ENCODE measurements at places on chromosomes 1 and 21.
A peak's percentile ranks its signal among the peaks of the same experiment; 100 is the strongest.

- no peak for DNase-seq
These were observed 5.3 kb downstream of the C1orf116 start for GRCh38 chr1:207027206-207027777.

DNA sequence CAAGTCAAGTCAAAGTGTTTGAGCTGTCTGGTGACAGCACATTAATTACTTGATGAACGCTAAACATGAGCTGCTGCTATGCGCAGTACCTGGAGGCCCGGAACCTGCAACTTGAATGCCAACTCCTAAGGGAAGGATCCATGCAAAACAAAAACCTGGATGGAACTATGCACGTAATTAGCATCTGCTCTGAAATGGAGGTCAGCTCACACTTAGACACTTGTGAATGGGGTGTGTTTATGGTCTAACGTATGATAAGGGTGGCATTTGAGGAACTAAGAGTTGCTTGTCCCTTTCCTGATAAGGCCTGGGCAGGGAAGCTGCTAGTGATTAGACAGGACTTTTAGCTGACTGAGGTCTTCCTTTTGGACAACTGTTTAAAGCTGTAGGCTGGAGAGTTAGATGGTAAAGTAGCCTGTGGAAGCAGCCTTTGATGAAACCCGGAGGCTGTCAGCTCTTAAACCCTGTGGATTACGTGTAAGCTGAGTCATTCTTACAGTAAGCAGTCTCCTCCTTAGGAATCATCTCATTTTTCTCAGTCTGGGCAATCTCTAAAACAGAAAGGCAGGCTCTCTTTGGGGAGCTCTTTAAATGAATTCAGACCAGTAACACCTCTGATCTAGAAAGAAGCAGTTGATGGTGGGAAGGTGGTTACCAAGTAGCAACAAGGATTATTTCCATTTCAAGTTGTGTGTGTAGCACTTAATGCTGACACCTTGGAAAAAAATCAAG, 6.8 kb downstream of the TENT5C start:
- no peak for DNase-seq

- no peak for DNase-seq
These were observed 3.9 kb upstream of the ZSCAN20 start for GRCh38 chr1:33468531-33468930.

DNA sequence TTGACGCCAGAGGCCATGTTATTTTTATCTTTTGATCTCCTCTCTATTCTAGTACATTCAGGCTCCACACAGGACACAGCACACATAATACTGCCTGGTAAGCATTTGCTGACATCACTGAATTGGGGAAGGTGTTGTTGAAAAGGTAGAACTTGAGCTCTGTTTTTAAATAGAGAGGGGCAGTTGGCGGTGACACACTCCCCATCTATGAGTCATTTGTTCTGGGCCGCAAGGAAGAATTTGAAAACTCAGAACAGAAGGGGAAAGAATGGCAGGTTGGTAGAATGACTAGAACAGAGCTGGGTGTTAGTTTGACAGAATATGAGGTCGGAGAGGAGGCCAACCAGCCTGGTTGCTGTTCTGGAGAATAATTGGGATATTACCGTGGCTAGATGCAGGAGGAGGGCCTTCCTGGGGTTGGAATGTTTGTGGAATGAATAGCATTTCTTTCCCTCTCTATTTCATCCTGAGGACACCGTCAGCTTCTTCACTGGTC, 52.1 kb upstream of the ERRFI1 start:
- no peak for DNase-seq

DNA sequence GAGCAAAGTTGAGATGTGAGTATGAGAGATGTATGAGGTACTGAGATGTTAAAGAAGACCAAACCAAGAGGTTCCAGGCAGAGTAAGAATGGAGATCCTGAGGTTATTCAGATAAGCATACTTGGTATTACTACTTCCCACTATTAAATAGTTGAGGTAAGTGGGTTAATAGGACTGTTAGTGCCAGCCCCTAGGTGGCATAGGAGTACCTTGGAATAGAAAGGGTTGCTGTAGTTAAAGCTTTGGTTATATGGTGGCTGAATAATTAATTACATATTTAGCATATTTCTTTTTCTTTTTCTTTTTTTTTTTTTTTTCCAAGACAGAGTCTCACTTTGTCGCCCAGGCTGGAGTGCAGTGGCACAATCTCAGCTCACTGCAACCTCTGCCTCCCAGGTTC, 397.9 kb upstream of the TMPRSS15 start:
- no peak for DNase-seq

DNA sequence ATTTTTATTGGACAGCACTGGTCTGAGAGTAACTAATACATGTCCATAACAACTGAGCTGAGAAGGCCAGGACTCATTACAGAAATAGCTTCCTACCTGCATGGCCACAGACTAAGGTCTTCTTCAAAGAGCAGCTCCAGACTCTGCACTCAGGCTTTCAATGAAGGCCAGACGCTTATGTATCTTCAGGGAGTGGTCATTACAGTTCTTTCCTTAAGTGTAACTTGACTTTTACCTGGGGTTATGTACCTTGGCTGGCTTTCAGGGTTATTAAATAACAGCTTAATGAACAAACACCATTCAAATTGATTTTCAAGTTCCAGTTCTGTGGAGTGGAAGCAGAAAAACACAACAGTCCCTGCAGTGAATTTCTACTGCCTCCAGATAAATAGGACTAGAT, 23.8 kb upstream of the SLC22A15 start:
- no peak for DNase-seq

- no peak for DNase-seq
These were observed at the start of gene RAB13 for GRCh38 chr1:153985941-153986761. TSS of gene RAB13 (minus strand) at chr1:153986339. CDS start at chr1:153986236, 103 bp downstream.

GRCh38 chr21:14918527-14918926, 146.3 kb downstream of the NRIP1 start:
- DNase-seq: no peak

DNA sequence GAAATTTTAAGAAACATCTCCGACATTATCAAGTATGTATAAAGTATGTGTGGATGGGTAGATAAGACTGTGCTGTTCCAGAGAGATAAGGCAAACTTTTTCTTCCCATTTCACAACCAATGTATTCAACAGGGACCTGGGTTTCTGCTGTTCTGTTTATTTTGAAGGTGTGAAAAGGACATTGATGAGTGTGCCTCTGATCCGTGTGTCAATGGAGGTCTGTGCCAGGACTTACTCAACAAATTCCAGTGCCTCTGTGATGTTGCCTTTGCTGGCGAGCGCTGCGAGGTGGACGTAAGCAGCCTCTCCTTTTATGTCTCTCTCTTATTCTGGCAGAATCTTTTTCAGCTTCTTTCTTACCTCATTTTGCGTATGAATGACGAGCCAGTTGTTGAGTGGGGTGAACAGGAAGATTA, 174.0 kb downstream of the CRB1 start:
- DNase-seq: no peak

- no peak for DNase-seq
These were observed 15.0 kb downstream of the CAMSAP2 start for GRCh38 chr1:200753650-200754198.

DNA sequence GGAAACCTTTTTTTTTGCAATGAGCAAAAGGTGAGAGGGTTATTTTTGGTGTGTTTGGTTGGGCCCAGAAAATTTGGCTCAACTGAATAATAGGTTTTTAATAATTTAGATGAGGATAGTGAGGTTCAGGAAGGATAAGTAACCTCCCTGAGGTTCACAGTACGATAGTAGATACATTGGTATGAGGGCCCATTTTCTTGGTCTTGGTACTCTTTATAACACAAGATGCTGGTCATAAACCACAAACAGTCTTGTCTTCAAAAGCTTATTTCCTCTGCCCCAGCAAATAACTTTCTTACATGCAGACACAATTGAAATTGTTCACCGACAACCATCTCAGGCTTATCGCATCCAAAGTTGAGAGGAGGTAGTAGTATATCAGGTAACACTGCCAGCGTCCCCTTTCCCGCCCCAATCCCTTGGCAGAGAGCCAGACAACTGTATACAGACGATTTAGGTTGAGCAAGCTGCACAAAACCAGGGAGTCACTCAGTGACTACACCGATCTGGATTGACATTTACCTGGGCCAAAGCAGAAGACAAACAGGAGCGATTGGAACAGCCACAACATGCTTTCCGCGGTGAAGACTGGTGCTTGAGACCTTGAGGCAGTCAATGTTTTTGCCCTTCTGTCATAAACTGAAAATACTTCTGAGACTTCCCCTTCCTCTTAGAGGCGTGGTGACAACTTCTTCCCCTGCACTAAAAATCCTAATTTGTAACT, at the start of gene SLAMF6:
TSS of gene SLAMF6 (minus strand) at position 634 of the 724 bp plus-strand sequence. CDS start at position 571, 63 bp downstream.
- DNase-seq: peak; percentile 28

DNA sequence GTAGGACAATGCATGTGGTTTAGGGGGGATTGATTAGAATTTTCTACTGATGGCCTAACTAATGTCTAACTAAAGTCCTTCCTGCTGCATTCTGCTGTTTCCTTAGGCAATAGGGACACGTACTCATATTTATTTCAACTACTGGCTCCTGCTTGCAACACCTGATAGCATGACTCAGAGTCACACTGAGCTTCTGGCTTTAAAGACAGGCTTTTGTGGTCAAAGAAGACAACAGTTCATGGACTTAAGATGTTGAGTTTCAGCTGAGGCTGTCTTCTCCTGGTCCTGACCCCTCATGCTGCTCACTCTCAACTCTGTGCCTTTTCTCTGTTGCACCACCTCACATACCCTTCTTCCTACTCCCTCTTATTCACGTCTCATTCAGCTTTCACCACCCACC, 29.1 kb upstream of the TRABD2B start:
- DNase-seq: no peak

DNA sequence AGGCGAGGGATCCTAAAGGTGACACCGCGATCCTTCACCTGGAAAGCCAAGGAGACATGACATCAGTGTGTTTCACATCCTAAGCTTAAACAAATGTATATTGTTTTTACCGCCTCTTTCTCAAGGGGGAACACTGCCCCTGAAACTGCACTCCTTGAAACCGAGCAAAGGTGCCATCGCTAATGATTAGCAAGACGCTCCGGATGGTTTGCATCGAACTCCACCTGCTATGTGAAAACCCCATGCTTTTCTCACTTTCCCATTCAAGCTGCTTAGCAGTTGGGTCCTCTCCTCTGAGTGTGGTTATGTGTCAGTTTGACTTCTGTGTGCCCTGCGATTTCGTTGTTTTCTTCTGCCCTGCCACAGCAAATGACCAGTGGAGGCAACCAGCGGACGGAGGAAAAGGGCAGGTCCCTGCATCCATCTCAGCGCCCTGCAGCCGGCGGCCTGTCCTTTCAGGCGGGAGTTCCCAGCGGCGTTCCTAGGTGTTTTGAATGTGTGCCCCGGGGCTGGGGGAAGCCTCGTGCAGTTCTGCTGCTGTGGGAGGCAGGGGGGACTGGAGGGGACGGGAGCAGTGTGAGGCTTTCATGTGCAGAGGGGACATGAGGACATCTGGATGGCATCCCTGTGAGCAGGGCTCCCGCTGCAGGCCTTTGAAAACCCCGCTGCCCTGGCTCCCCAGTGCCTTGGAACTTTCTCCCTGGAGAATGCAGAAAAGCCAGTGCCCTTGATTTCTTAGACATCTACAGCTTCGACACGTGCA, 16.1 kb downstream of the ZBTB18 start:
- DNase-seq: no peak

GRCh38 chr1:188089461-188089860, 1260.7 kb downstream of the PLA2G4A start:
- DNase-seq: no peak

- DNase-seq: no peak
These were observed 109.2 kb downstream of the TTLL7 start for GRCh38 chr1:83889707-83890106.

DNA sequence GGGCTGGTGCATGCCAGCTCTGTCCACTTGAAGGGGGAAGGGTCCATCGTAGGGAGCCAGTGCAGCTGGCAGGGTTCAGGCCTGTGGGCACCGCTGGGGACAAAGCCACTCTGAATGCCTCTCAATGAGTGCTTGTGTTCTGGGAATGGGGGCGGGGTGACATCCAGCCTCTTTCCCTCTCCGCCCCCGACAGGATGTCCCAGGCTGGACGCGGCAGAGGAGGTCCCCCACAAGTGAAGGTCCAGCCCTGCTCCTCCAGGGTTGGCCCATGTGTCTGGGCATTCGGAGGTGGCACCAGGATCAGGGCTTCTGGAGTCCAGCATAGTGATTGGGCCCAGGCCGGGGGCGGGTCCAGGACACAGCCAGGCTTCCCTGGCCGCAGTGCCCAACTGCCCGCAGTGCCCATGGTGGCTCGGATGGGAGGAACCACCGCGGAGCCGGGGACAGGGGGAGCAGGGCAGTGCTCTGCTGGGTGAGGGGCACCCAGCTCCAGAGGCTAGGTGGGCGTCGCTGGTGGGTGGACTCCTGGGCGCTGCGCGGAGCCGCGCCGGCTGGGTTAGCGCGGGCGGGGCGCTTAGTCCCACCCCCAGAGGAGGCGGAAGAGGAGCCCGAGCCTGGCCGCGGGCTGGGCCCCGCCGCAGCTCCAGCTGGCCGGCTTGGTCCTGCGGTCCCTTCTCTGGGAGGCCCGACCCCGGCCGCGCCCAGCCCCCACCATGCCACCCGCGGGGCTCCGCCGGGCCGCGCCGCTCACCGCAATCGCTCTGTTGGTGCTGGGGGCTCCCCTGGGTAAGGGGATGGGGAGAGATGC, at the start of gene SHISA4:
TSS of gene SHISA4 (plus strand) at position 617 of the 808 bp plus-strand sequence. CDS start at position 714, 97 bp downstream.
- no peak for DNase-seq

GRCh38 chr1:171279678-171280077, 31.4 kb downstream of the FMO1 start:
- no peak for DNase-seq

- DNase-seq: no peak
These were observed 21.8 kb downstream of the MIS18A start for GRCh38 chr21:32256873-32257620.

DNA sequence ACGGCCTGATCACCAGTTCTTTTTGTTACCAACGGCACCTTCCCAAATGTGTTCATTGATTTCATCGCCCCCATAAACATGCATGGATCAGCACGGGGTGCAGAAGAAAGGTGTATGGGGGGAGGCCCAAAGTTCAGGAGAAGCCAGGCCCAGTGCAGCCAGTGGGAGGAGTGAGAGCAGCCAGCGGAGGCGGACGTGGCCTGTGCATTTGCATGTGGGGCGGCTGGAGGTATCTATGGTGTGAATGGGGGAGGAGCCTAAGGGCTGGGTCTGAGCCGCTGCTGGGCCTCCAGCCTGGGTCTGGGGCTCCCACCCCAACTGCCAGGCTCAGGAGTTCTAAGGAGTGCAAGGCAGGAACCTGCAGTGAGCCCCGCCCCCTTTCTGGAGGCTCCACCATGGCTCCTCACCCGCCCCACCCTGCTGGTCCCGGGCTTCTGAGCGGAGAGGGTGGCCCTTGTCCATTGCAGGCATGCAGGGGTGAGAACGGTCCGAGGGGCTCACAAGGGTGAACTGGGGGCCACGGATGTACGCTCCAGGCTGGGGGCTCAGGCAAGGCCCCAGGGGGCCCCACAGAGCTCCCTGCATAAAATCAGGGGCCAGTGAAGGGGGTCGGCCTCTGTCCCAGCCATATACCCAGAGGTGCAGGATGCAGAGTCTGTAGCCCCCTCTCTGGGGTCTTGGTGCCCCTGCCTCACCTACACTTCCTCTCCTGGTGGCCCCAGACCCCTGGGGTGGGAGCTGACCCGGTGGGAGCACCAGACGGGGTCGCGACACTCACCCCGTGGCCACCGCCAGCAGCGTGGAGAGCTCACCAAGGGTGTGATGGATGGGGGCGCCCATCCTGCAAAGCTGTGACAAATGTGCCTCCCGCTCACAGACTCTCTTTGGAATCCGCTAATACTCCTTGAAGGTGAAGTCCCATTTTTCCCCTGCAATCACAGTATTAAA, 31.3 kb upstream of the TTC34 start:
- DNase-seq: no peak

- DNase-seq: no peak
These were observed 15.8 kb upstream of the SH2D2A start for GRCh38 chr1:156832434-156832833.
